Tibial nerve (tissue), 4 donors: ENCODE measurements at places on chromosomes 1 and 21.

- DNase-seq, result no peak
Measured at GRCh38 chr21:29849735-29850176, 90.0 kb downstream of the GRIK1 start.

DNA sequence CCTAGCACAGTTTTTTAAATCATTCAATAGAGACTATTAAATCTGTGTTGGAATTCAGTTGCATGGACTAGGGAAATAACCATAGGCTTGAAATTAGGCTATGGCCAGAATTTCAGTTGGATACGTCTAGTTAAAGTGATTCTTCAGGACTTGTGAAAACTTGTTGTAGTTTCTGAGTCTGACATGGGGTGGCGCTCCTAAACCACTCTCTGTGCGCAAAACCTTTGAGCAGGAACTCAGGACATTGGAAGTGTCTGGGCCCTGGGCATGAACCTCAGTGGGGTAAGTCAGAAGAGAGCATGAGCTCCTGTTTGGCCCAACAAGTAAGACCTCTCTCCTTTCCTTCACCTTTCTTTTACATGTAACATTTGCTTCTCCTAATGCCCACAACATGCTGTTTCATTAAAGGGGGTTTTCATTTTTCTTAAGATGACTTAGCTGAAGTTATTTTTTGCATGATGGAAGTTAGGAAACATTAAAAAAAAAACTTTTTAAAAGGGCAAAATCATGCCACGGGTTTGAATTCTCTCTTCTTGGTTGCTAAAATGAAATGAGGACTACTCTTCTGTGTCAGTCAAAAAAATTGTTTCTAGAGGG is 17.1 kb upstream of the CCDC190 start:
- no peak for DNase-seq

DNA sequence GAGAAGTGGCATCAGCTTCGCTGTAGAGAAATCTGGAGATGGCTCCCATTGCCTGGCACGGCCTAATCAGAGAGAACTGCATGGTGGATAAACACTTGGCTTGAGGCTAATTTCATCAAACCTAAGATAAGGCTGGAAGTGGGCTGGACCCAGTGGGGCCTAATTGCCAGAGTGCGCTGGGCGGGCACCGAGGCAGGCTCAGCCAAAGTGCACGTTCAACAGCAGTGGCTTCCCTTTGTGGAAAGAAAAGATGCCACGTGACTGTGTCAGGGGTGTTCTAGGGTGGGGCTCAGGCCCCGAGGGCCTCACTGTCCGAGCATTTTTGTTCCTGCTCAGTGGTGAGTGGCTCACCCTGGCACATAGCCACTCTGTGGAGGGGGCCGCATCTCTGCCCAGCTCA is 5.8 kb downstream of the PLCH2 start:
- DNase-seq, result no peak

DNA sequence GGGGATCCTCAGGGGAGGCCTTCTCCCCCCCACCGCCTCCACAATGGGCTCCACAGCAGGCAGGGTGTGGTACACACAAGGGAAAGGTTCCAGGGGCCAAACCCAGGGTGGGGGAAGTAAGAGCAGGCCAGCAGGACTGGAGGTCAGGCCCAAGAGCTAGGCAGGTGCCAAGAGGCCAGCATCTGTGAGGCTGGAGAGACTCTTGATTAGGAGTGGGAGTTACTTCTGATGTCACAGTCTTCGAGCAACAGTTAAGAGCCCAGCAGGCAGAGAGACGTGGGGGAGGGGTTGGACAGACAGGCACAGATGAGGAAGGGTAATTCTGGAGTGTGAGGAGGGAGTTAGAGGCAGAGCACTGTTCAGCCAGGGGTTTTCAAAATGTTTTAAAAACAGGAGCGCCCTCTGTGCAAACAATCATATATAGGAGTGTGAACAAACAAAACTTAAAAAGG is 55.8 kb downstream of the SLC9A1 start:
- no peak for DNase-seq

DNA sequence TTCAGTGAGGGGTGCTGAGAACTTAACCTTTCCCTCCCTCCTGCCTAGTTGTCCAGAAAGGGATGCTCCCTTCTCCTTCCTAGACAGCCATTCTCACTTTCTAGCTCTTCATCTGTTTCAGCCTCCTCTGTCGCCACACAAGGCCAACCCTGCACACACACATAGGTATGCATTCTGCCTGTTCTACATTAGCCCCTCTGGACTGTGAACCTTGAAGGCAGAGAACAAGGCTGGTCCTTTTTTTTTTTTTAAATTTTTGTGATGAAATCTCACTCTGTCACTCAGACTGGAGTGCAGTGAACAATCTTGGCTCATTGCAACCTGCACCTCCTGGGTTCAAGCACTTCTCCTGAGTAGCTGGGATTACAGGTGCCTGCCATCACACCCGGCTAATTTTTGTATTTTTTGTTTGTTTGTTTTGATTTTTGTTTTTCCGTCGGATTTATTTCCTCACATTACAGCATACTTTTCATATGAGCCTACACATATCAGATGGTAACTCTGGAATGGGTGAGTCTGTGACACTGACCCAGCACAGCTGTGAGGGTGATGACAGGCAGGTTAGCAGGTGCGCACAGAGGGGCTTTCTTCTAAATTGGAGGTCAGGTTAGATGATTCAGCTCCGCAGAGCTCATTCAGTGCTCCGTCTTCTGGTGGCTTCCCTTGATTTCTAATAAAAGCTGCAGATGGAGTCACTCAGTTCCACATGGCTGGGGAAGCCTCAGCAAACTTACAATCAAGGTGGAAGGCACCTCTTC is 4.9 kb upstream of the AKR1A1 start:
- no peak for DNase-seq

GRCh38 chr1:229691362-229691761 is 65.3 kb downstream of the URB2 start:
- no peak for DNase-seq

DNA sequence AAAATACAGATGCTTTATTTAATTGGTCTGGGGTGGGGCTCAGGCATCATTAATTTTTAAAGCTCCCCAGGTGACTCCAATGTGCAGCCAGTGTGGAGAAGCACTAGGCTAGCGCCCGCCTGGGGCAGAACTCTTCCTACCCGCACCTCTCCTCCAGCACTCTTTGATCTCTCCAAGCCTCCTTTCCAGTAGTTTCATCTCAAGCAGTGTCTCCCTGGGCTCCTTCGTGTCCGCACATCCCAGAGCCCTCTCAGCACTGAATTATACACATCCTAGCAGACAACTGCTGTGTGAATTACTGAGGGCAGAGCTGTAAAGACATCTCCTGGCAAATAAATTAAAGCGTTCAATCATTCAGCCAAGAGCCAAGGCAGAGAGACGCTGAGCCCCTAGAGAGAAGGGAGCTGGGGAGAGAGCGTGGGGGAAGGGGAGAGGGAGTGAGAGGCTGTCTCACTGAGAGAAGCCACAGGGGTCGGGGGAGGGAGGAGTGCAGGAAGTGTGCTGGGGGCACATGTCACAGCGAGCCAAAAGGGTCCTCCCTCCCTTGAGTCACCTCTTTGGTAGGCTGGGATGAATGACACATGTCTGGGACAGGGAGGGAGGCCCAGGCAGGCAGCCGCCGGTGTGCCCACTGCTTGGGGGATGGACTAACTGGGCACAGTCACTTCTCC is 21.0 kb upstream of the PARP1 start:
- DNase-seq, result no peak

GRCh38 chr1:54218883-54219687 is 19.1 kb downstream of the MRPL37 start:
- DNase-seq, result no peak

- DNase-seq, result no peak
Measured at GRCh38 chr1:72412286-72412685, 129.9 kb upstream of the NEGR1 start.

- DNase-seq, result no peak
Measured at GRCh38 chr1:8166406-8166805, 140.3 kb upstream of the ERRFI1 start.

GRCh38 chr1:208893251-208893650 is 649.1 kb upstream of the PLXNA2 start:
- no peak for DNase-seq

DNA sequence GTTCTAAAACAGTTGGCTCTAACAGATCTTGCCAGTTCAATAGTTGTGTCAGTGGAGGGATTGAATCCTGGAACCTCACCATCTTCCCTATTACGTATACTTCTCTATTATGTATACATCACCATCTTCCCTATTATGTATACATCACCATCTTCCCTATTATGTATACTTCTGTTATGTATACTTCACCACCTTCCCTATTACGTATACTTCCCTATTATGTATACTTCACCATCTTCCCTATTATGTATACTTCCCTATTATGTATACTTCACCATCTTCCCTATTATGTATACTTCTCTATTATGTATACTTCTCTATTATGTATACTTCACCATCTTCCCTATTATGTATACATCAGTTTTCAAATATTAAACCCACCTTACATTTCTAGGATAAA is 34.4 kb upstream of the HP1BP3 start:
- DNase-seq, result no peak

DNA sequence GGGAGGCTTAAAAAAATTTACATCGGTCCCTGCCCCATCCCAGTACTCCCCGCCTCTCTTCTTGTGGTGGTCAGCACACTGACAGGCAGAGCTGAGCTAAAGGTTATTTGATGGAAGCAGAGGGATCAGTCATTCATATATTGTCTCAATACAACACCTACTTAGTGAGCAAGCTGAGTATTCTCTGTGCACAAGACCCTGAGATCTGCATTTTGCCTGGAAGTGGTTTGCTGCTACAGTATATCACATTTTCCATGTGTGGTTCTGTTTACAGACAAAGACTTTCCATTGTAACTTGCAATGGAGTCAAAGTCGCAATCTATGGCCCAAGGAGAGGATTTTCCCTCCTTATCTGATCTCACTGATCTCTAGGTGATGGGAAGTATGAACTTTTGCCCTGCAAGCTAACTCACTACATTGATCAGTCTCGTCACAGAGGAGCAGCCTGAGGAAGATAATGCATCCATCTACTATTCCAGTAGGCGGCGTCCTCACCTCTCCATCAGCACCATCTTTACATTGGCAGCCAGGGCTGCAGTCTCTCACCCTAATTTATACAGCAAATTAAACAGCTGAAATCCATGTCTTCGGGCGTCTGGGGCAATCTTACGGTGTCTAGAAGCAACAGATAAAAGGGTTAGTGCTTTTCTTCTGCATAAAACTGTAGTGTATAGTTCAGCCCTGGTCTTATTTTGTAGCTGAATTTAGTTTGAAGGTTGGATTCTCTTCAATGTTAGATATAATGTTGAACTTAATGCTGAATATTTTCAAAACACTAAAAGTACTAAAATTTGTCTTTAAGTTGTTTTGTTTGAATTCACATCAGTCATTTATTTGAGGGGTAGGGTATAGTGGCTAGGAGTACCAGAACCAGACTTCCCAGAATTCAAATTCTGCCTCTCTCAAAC is 3.2 kb upstream of the TRAF5 start:
- DNase-seq, result peak; percentile 77
